ENCODE measurements at places on chromosomes 1 and 21. TPM values are rescaled to one million over a fixed set of nuclear protein-coding genes. Genes with fewer than 3 reads are reported as not detected.
A peak's percentile ranks its signal among the peaks of the same experiment; 100 is the strongest.

NTNG1 gene
- 6.2 TPM for total RNA-seq

CDC14A gene
- 7.2 TPM for total RNA-seq

KRTAP13-2 gene
- not detected for total RNA-seq

- no peak for DNase-seq
Observed at GRCh38 chr1:46152016-46152415, 19.6 kb upstream of the PIK3R3 start.

GRCh38 chr1:24167008-24167407 is 20.1 kb downstream of the IFNLR1 start:
- DNase-seq: no peak

DNA sequence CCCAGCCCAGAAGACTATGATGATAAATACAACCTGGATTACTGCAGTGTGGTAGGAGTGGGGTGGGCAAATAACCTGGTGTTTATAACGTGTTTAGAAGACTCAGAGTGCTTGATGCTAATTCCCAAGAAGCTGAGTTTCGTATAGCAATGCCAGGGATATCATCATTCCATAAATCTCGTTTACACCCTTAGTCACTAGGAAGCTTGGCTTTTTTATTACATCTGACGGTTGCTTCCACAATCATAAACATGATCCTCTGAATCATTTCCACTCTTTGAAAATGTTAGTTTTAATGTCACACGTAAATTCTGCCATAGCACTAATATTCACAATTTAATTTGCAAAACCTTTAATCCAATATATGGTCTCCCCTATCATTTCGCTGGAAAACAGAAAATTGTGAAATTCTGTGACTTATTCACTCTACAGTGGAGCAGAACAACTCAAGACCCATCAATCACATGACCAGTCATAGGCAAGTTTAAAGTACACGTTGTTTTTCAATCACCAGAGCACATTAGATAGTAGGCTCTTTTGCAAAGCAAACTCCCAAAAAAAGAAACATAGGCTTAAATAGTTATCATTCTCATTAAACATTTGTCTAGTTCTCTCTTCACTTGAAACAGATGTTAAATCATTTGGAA is 321.0 kb downstream of the LTN1 start:
- no peak for DNase-seq

GRCh38 chr21:33268737-33269441 is 2.7 kb downstream of the IL10RB start:
- peak; percentile 81 for DNase-seq

SPRR4 gene
- not detected for total RNA-seq

- DNase-seq: no peak
Observed at GRCh38 chr1:10918531-10918930, 93.9 kb upstream of the TARDBP start.

- DNase-seq: no peak
Observed at GRCh38 chr1:15797614-15798390, 9.6 kb downstream of the UQCRHL start.

DNA sequence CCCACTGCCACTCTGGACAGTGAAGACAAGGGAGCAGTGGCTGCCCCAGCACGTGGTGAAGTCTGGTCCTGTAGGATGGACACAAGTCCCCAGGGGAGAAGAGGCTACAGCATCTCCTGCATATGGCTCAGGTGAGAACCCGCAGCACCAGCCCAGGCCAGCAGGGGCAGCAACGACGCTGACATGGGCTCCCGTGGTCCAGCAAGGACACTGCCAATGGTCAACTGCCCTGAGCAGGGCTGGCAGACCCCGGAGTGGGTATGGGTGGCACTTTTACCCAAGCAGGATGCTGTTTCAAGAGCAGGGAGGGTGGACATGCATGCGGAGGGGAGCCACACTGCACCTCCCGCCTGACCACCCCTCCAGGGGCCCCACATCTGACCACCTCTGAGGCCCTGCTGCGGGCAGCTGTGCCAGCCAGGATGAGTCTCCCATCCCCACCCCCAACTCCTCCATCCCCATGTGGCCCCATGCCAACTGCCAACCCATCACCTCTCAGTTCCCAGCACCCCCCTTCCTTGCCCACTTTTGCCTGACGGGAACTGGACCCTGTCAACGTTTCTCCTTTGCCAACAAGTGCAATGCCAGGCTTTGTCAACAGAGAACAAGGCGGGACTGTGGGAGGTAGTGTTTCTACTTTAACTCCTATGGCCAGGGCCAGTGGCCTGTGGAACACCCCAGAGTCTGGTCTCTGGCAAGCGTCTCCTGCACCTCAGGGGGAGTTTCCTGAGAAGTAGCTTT is 8.6 kb downstream of the MORN1 start:
- DNase-seq: peak; percentile 33

LYPD8 gene
- not detected for total RNA-seq

- no peak for DNase-seq
Observed at GRCh38 chr1:220529521-220530020, 1.6 kb downstream of the MARK1 start.

- no peak for DNase-seq
Observed at GRCh38 chr1:19759740-19760089, 40.0 kb downstream of the TMCO4 start.

GRCh38 chr1:219650880-219651279 is 38.0 kb upstream of the ZC3H11B start:
- DNase-seq: no peak

- peak; percentile 10 for DNase-seq
Observed at GRCh38 chr1:64663668-64664067, 81.2 kb upstream of the RAVER2 start.

- DNase-seq: no peak
Observed at GRCh38 chr1:206836111-206836510, 29.3 kb upstream of the IL20 start.
